ENCODE measurements at places on chromosomes 16 and 17.

DNA sequence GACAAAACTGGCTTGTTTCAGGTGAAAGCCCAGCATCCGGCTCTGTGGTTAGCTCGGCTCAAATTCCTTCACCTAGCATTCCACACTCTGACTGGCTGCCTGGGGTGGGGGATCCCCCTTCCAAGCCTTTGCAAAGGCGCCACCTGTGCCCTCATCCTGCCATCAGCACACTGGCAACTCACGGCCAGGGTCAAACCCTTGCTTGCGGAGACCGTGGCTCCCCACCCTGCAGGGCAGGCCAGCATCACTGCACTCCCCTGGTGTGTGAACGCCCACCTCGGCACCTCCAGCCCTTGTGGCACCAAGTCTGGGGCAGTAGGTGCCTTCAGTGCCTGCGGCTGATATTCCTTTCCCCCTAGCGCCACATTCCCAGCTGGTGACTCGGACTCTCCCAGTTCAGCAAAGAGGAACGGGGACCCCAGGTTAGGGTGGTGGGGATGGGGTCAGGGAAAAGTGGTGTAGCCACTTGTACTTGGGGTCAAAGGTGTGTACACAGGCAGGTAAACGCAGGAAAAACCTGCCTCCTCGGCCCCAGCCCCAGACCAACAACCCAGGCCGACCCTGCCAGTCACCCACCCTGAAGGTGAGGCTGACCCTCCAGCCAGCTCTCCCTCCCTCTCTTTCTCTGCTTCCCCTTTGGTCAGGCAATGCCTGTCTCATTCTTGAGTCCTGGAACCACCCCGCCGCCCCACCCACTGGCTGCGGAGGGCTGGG is 1.1 kb downstream of the FLII start:
- no peak for DNase-seq

DNA sequence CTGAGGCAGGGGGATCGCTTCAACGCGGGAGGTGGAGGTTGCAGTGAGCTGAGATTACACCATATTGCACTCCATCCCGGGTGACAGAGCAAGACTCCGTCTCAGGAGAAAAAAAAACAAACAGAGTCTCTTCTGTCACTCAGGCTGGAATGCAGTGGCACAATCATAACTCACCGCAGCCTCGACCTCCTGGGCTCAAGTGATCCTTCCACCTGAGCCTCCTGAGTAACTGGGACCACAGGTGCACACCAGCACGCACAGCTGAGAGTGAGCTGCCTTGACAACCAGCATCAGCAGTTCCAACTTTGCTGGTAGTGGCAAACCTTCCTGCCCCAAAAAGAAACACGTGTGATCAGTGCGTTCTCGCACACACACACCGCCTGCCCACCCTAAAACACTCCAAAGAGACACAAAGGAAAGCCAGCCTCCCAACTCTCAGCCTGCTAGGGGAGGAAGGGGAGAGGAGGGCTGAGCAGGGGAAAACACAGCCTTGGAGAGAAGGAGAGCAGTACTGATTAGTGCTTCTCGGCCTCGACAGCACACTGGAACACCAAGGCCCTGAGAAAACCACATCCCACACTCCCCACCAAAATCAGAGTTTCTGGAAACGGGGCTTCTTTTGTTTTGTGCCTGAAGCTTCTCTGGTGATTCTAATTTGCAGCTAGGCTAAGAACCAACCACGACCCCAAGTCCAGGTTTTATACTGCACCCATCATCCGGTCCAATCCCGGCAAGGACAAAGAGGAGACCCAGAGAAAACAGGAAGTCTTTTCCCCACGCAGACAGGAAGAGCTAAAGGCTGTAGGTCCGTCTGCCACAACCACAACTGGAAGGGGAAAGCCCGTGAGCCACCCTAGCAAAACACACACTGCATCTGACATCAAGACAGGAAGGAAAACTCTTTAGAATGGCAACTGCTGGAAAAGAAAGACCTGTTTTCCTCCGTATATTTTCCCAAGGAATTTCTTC is 28.8 kb downstream of the ZCCHC14 start:
- no peak for DNase-seq

- no peak for DNase-seq
Measured at GRCh38 chr17:21243516-21244303, 9.5 kb downstream of the NATD1 start.

- no peak for DNase-seq
Measured at GRCh38 chr17:65109990-65110680, 27.0 kb upstream of the RGS9 start.

- DNase-seq = no peak
Measured at GRCh38 chr17:798246-798645, 16.1 kb downstream of the MRM3 start.

GRCh38 chr17:1067282-1067956 is 70.5 kb downstream of the TIMM22 start:
- no peak for DNase-seq

DNA sequence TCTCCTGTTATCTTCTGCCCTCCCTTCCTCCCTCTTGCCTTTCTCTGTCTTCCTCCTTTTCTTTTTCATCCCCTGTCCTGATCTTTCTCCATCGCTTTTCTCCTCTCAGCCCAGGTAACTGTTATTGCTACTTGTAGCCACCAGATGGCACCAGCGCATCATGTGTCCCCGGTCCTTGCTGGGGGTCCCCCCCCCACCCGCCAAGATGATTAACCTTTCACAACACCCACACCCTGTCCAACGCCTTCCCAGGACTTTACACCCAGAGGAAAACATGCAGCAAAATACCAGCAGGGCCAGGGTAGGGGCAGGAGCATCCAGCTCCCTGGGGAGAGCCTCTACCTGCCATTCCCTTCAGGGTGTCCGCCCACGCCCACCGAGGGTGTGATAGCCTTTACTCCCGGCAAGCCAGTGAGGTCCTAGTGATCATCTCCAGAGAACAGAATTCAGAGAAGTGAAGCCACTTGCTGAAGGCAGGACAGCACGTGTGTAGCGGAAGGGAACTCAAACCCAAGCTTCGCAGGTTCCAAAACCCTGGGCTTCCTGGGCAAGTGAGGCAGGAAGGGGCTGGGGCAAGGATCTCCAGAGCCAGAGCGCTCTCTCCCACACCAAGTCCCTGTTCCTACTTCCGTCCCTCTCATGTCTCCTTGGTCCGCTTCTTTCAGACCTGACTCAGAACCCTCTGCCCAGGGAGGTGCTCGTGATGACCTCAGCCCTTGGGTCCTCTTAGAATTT is 13.4 kb upstream of the TAC4 start:
- DNase-seq = peak; percentile 75

DNA sequence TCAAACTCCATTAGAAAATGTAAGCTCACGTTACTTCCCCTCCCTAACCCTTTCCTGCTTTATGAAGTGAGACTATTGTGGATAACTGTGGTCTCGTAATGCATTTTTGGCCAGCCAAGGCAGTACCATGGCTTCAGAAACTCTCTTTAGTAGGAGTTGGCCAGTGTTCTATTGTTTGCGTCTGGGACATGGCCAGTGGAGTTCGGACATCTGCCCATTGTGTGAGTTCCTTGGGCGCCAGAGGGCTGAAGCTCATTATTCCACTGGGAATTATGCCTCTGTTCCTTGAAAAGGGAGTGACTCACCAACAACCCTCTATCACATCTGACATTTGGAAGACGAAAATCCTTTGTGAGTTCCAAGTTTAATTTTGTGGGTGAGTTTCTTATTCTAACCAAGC is 319.5 kb upstream of the SOX9 start:
- DNase-seq = no peak

DNA sequence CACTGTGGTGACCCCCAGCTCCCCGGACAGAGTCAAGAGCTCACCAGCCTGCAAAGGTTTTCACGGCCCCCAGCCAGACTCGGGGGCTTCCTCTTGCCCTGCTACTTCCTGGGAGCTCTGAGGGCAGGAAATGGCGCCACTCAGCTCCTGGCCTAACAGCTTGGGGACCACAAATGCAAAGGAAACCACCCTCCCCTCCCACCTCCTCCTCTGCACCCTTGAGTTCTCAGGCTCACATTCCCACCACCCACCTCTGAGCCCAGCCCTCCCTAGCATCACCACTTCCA is 375 bp upstream of the SPN start:
- peak; percentile 24 for DNase-seq

DNA sequence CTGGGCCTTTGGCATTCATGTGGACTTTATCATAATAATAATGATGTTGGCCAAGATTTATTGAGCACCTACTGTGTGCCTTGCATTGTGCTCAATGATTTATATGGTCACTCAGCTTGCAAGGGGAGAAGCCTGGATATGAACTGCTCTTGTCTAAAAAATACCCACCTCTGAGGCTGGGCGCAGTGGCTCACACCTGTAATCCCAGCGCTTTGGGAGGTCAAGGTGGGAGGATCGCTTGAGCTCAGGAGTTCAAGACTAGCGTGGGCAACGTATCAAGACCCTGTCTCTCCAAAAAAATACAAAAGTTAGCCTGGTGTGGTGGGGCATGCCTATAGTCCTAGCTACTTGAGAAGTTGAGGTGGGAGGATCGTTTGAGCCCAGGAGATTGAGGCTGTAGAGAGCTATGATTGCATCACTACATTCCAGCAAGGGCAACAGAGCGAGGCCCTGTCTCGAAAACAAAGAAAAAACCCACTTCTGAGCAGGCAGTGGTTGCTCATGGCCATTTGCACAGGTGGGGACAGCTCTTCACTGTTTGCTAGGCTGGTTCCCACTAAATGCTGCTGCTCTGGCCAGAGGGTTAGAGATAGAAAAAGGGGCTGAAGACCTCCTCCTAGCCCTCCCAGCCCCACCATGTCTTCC is 4.3 kb upstream of the ADGRG1 start:
- DNase-seq = no peak

DNA sequence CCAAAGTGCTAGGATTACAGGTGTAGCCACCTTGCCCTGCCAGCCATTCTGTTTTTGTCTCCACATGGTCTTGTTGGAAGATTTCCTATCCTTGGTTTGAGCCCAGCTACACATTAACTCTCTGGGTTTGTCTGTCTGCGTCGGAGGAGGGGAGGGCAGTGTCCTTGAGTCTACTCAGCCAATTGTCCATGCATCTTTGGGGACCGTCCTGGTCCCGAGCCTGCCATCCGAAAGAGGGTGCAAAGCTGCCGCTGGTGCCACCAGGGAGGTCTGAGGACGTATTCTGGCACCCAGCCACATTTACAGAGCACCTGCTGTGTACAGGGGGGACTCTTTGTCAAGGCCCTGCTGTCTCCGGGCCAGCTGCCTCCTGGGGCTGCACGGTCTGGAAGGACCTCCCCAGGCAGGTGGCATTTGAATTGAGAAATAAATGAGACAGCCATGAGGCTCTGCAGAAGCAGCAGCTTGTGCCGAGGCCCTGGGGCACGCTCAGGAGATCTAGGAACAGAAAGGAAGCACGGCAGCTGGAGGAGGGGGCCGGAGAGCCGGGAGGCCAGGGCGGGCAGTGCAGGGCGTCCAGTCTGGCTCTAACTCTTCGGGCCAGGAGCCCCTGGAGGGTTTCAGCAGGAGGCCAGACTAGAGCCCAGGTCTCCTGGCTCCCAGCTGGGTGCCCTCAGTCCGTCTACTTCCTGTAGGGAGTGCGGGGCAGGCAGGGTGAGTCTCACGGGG is 1.5 kb downstream of the CYBA start:
- DNase-seq = no peak

DNA sequence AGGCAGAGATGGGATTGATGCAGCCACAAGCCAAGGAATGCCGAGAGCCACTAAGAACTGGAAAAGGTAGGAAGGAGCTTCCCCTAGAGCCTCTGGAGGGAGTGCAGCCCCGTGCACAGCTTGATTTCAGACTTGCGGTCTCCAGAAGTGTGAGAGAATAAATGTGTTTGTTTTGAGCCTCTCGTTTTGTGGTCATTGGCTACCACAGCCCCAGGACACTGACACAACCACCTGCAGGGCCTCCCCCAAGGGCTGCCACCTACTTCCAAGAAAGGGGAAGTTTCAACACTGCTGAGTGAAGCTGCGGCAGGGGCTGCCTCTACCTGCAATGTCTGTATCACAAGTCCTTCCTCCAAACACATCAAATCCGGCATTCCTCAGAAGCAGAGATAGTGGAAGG is 346.9 kb downstream of the C16orf95 start:
- no peak for DNase-seq
